ENCODE measurements at places on chromosomes 13 and 19.

DNA sequence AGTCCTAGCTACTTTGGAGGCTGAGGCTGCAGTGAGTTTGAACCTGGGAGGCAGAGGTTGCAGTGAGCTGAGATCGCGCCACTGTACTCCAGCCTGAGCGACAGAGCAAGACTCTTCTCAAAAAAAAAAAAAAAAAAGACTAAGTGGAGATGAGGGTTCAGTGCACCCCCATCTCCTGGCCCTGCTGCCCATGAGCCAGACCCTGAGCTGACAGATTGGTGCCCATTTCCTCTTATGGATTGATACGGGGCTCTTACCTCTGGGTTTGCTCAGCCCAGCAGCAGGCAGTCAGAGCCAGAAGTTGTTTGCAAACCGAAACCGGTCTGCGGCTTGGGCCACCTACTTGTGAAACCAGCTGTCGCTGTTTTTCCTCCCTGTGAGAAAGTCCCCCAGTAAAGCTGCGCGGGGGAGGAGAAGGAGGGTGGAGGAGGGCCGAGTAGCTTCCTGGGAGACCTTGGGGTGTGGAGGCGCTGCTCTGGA is 36.9 kb downstream of the ARRDC2 start:
- peak; percentile 88 for DNase-seq

DNA sequence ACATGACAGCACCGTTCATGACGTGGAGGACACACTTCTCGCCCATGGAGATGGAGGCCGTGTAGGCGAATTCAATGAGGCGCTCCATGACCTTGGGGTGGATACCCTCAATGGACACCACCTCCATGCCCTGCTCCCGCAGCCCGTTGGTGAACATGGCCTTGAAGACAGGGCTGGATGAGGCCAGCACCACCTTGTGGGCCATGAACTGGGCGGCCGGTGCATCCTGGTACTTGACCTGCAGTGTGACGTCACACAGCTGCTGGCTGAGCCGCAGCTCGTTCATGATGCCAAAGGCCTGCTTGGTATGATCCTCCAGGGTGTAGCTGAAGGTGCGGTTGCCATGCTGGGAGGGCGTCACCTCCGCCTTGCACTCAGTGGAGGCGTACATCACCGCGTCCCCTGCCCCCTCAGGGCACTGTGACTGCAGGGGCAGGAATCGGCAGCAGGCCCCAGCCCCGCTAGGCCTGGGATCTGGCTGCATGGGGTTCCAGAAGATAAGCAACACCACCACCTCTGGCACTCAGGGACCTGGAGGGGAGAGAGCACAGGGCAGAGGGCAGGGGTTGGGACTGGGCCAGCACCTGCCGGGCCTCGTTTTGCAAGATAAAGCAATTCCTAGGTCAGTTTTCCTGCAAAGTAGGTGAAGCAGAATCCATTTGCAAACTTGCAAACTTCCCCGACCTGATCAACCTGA is 3.5 kb downstream of the KEAP1 start:
- DNase-seq, result no peak

- DNase-seq, result no peak
Observed at GRCh38 chr13:113804017-113804702, 45.1 kb downstream of the TMEM255B start.

- no peak for DNase-seq
Observed at GRCh38 chr19:45100201-45100600, 7.2 kb downstream of the PPP1R37 start.

- no peak for DNase-seq
Observed at GRCh38 chr13:77009011-77009410, 17.1 kb downstream of the CLN5 start.

DNA sequence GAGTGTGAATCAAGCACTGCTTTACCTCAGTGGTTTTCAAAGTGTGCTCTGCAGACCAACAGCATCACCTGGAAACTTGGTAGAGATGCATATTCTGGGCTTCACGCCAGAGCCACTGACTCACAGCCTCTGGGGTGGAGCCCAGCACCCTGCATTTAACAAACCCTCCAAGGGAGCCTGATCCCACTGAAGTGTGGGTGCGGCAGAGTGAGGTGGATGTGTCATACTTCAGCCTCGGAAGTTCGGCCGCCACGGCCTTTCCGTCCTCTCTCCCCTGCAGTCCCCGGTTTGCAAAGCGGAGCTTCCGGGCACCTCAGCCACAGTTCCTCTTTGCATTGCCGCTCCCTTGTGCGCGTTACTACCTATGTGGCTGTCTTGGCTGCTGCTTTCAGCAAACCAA is 33.3 kb upstream of the MICU2 start:
- peak; percentile 23 for DNase-seq

GRCh38 chr13:66138172-66138811 is 1091.8 kb downstream of the PCDH9 start:
- peak; percentile 55 for DNase-seq

- no peak for DNase-seq
Observed at GRCh38 chr13:26949701-26950502, 189.3 kb upstream of the GPR12 start.

DNA sequence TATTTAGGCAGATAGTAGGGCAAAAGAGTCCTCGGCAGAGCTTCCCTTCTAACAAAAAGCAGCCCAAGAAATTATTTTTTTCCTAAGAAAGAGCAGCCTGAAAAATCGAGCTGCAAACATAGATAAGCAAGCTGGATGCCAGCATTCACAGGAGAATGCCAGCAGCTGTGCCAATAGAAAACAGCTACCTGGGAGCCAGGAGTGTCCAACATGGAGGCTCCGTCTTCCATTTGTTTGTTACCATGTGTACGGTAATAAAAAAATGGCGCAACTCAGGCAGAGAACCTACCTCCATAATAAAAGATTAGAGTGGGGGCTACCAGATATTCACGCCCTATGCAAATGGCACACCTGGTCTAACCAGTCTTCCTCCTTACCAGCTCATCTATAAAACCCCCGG is 77.6 kb upstream of the IPO5 start:
- DNase-seq, result no peak

GRCh38 chr19:18391509-18392075 is 5.6 kb downstream of the GDF15 start:
- DNase-seq, result no peak

DNA sequence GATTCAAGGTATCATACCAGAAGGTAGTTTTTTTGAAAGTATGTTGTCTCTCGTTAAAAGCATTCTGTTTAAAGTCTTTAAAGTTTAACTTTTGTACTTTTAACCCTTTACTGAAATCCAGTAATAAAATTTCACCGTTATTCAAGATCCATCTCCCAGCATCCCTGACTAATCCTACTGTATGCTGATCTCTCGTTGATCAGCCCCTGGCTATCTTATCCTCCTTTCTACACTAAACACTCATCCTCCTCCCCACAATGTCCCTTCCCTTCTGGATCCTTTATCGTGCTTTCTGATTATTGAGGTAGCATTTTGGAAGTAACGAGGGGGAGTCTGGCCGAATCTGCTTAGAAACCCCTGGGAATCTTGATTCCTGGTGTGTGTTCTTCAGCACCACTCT is 1.3 kb downstream of the TPP2 start:
- peak; percentile 47 for DNase-seq

DNA sequence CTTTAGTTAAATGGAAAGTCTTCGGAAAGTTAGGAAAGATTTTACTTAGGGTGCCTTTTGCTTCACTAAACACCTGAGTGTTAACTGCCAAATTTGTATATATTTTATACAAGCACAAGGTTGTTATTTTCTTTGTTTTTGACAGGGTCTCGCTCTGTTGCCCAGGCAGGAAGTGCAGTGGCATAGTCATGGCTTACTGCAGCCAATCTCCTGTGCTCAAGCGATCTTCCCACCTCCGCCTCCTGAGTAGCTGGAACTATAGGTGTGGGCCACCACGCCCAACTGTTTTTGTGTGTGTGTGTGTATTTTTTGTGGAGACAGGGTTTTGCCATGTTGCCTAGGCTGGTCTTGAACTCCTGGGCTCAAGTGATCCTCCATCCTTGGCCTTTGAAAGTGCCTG is 16.2 kb downstream of the KCTD4 start:
- no peak for DNase-seq

DNA sequence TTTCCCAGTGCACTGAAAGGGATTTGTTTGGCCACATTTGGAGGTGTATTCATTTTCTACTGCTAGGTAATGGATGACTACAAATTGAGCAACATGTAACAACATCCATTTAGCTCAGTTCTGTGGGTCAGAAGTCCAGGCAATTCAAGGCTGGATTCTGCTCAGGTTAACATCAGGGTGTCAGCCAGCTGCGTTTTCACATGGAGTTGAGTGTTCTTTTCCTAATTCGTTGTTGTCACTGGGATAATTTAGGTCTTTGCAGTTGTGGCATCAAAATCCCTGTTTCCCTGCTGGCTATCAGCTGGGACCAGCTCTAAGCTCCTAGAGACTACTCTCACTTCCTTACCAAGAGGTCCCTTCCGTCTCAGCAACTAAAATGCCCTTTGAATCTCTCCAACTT is 25.4 kb downstream of the MIR17HG start:
- no peak for DNase-seq

- peak; percentile 88 for DNase-seq
Observed at GRCh38 chr19:43594710-43595604, 977 bp downstream of the IRGQ start.

- no peak for DNase-seq
Observed at GRCh38 chr13:26200811-26201210, 21.3 kb downstream of the RNF6 start.

DNA sequence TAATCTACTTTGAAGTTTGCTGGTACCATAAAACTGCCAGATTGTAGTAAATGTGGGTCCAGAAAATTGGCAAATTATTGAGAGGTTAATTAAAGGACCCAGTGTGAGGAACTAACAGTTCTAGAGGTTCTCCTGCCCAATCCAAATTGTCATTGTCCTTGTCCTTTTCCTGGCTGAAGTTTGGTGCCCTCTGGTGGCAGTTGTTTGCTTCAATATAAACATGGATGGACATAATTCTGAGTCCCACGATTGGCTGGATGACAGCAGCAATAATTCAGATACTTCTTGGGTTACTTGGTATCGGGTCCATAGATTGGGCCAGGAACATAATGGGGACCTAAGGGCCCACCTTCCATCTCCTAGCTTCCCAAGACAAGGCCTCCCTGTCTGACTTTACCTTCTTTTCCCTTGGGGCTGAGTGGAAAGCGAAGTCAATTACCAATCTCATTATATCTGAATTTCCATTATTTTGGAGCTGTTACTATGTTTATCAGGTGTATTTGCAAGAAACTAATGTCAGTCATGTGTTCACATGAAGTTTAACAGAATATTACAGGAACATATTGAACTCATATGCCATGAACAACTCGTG is 33.8 kb upstream of the GARRE1 start:
- peak; percentile 86 for DNase-seq

- no peak for DNase-seq
Observed at GRCh38 chr13:40271931-40272775, 394.3 kb downstream of the FOXO1 start.

- no peak for DNase-seq
Observed at GRCh38 chr13:80259159-80259558, 81.8 kb downstream of the SPRY2 start.

DNA sequence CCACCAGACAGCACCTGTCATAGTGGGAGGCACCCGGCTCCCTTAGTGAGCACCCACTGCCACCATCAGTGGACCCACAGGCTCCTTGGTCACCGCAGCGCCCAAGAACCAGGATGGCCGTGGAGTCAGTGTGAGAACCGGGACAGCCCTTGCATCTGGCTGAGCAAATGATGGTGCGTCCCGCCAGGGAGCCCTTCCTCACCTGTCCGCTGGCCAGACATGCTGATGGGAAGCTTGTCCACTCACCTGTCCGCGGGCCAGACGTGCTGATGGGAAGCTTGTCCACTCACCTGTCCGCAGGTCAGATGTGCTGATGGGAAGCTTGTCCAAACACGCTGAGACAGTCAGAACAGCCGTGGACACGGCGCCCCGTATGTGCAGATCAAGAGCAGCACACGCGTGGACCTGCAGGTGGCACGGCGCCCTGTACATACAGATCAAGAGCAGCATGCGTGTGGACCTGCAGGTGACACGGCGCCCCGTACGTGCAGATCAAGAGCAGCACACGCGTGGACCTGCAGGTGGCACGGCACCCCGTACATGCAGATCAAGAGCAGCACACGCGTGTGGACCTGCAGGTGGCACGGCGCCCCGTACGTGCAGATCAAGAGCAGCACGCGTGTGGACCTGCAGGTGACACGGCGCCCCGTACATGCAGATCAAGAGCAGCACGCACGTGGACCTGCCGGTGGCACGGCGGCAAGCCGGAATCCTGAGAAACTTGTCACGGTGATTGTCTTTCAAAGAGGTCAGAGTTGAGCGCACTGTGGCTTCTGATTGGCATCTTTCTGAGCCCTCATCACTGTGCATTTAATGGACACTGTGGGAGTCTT is 40.7 kb upstream of the DCUN1D2 start:
- no peak for DNase-seq

- DNase-seq, result no peak
Observed at GRCh38 chr13:100306434-100306999, 217.6 kb downstream of the PCCA start.

GRCh38 chr19:4379383-4380253 is 20.7 kb downstream of the SH3GL1 start:
- no peak for DNase-seq

GRCh38 chr19:34364462-34364829 is 550 bp upstream of the GPI start:
- no peak for DNase-seq

DNA sequence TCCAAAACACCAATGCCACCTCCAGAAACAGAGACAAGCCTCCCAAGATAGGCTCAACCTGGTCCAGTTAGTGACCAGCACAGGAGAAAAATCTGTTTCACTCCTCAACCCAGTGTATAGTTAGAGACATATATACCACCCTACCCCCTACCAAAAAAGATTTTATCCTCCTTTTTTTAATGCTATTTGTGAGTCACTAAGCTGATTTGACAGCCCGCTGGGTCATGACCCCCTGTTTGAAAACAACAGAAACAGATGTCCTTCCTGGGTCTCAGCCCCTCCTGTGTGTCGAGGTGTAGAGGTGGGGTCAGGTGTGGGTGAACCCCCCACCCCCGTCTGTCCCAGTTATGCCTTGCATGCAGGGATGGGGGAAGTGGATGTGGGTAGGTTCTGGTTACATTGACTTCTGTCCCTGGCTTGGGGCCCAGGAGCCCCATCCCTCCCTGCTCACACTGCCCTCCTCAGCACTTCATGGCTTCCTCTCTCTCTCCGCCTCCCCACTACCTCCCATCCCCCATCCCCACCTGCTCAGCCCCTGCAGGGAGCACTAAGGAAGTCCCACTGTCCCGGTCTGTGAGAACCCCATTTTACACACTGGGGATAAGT is 14.0 kb upstream of the TOMM40 start:
- no peak for DNase-seq

- peak; percentile 40 for DNase-seq
Observed at GRCh38 chr19:38556521-38557174, 61.1 kb downstream of the MAP4K1 start.

GRCh38 chr13:43865892-43866291 is 13.6 kb downstream of the CCDC122 start:
- DNase-seq, result peak; percentile 6

DNA sequence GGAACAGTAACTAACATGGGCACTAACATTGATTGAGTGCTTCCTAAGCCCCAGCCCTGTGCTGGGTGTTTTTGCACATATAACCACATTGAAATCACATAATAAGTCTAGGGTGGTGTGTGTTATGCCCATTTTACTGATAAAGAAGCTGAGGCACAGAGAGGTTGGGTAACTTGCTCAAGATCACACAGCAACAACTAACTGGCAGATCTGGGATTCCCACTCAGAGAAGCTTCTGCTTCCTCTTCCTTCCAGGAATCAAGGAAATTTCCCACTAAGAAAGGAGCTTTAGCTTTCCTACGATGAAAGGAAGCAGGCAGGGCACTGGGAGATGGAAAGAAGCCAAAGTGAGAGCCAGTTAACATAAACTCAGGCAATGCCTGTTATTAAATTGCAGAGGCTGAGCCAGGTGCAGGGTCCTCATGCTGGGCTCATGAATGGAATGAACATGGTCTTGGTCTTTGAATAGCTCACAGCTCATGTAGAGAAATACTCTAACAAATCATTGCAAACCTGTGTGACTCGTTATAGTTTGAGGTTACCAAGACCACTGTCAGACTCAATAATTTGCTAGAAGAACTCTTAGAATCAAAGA is 10.1 kb downstream of the SSC5D start:
- no peak for DNase-seq

Measured in OCI-M1 (cell line).